ENCODE measurements at places on chromosomes 4 and X.
A peak's percentile ranks its signal among the peaks of the same experiment; 100 is the strongest.

- no peak for ATAC-seq
These were observed 9.5 kb downstream of the LGI2 start for GRCh38 chr4:25021216-25021615.

DNA sequence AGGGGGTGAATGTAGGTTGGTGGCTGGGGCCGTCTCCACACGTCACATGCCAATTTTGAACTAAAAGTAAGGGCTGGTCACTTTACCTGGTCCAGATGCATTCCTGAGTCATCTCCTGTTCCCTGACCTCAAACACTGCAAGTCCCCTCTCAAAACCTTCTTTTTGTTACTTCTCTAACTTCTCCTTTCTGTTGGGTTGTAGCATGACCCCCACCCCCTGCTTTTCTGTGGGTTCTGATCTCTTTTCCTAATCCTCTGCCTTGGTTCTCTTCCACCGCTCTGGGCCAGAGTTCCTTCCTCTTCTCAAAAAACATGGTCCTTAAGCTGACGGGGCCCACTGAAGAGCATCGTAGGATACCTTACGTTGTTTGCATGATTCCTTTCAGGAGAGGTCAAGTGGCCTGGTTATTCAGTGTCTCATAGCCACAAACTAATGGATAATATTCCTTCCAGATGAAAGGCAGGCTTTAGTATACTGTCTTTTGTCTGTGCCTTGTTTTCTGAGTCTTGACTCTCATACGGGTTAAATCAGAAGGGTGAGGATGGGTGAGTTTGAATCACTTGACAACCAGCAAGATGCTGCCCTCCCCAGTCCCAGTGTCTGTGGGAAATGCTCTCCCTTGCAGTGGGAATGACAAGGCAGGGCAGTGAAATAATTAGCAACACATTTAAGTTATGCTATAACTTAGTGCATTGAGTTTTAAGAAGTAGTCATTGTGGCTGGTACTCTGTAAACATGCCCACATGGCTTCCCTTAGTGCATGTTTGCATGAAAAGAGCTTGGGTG is 15.1 kb downstream of the SMS start:
- ATAC-seq = no peak

- ATAC-seq = no peak
These were observed 62.5 kb downstream of the ABLIM2 start for GRCh38 chr4:8095956-8096689.

DNA sequence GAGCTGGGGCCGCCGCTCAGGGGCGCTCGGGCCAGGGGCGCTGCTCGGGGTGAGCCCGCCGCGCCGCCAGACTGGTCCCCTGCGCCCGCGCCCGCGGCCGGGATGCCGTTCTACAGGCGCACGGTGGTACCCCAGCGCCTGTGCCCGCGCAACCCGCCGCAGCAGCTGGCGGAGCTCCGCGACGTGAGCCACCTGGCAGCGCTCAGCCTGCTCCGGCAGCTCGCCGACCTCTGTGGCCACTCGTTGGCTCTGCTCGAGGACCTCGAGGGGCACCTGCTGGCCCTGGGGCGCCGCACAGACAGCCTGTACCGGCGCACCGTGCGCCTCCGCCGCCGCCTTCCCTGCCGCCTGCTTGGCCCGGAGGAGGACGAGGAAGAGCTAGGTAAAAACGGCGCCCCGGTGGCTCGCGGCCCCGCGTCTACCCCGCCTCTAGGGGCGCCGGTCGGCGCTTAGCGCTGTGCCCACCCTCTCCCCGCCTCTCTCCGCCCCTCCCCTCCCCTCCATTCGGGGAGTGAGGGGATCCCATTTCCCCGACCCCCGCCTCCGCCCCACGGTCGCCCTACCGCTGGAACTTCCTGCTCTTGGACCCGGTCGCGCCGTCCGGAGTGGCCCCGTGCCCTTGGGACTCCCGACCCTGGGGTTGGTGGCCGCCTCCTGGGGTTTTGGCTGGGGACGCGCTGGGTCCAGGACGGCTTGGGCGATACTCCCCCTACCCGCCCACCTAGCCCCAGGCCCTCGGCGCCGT is 513 bp downstream of the NHSL2 start:
- peak; percentile 54 for ATAC-seq

DNA sequence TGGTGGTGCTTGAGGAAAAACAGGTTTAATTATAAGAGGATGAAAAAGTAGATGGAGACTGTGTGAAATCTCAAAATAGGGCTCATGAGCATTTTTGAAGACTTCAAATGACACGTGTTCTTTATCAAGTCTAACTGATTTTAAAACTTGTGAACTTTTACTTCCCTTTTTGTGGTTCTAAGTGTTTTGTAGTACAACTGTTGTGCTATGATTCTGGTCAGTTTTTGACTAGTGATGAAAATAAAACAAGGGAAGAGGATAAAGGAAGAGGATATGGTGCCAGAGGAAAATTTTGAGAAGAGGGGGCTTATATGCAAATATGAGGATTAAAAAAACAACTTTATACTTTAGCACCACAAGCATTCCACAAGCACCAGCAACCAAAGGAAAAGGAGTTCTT is 644.0 kb downstream of the RPA4 start:
- ATAC-seq = no peak

- ATAC-seq = peak; percentile 34
These were observed 341.8 kb downstream of the MAGEB5 start for GRCh38 chrX:26557691-26558321.

DNA sequence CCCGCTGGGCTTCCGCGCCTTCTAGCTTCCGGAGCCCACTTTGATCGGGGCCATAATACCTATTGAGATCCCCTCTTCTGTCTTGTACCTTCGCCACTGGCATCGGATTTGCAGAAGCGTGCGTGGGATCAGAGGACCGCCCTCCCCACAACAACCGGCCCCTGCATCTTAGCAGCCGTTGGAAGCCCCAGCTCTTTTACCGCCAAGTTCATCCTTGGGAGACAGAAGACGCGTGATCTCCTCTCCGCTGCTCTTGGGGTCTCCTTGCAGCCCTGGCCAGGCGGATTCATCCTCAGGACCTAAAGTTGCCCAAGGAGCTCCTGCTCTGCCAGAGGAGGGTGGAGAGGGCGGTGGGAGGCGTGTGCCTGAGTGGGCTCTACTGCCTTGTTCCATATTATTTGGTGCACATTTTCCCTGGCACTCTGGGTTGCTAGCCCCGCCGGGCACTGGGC is 1.6 kb downstream of the SLIT2 start:
- no peak for ATAC-seq

DNA sequence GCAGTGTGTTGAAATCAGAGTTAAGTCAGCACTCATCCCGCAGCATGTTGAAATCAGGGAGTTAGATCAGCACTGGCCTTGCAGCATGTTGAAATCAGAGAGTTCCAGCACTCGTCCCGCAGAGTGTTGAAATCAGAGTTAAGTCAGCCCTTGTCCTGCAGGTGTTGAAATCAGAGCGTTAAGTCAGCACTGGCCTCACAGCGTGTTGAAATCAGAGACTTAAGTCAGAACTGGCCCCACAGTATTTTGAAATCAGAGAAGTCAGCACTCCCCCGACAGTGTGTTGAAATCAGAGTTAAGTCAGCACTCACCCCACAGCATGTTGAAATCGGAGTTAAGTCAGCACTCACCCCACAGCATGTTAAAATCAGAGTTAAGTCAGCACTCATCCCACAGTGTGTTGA is 10.9 kb upstream of the UVSSA start:
- ATAC-seq = peak; percentile 7

DNA sequence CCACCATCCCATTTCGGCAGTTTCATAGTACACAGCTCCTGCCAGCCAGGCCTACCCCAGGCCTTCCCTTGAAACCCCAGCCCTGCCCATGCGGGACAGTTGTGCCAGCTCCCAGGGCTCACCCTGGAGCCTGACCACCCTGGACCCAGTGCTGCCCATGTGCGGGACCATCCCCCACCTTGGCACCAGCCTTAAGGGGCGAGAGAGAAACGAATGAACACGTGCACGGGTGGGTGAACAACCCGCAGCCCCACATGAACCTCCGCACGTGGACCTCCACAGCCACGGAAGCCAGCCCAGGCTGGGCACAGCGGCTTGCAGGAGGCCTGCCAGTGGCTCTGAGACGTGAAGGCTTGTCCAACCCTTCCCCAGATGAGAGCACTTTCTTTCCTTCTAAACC is 76.0 kb upstream of the MXD4 start:
- no peak for ATAC-seq

GRCh38 chrX:79270401-79270800 is 96.7 kb downstream of the ITM2A start:
- ATAC-seq = no peak

- no peak for ATAC-seq
These were observed 35.4 kb upstream of the SPP1 start for GRCh38 chr4:87939978-87940690.

DNA sequence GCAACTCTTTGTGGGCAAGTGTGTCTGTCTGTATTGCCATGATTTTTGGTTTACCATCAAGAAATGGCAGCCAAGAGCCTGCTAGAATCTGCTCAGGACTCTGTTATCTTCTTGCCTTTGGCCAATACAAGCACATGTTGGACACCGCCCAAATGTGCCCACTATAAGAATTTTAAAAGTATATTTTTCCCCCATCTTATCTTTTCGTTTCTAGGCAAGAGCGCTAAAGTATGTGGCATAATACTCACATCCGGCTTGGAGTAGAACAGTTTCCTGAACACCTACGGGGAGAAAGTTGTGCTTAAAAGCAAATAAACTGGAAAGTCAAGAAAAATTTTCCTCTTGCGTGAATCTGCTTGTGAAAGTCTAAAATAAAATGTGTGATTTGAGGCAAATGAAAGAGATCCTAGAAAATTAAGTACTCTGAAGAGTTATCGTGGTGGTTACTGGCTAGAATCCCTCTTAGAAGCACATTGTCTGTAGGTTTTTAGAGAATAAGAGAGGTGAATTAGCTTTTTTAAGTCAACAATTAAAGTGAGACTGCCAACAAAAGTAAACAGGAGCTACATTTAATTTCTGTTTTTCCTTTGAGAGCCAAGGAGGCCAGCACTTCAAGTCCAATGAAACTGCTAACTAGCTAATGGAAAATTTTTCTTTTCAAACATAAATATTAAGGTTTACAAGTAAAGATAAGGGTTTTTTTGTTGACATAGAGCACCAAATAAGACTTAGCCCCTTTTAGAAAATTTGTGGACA is 220.2 kb downstream of the SOWAHB start:
- no peak for ATAC-seq

DNA sequence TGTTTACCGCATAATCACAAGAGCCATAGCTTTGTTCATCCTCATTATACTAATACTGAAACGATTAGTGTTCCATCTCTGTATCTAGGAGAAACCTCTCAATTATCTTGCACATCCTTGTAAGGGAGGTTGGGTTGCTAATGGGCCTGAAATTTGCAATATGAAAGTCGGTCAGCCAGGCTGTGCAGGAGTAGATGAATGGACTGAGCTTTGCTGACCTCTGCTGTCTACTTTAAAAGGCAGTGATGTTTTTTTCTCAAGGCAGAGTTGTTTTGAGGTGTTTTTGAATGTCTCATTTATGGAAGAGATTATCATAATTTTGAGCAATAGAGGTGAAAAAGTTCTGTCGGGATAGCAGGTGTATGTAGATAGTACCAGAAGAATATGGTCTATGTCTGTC is 47.9 kb upstream of the LINC00632 start:
- ATAC-seq = no peak

DNA sequence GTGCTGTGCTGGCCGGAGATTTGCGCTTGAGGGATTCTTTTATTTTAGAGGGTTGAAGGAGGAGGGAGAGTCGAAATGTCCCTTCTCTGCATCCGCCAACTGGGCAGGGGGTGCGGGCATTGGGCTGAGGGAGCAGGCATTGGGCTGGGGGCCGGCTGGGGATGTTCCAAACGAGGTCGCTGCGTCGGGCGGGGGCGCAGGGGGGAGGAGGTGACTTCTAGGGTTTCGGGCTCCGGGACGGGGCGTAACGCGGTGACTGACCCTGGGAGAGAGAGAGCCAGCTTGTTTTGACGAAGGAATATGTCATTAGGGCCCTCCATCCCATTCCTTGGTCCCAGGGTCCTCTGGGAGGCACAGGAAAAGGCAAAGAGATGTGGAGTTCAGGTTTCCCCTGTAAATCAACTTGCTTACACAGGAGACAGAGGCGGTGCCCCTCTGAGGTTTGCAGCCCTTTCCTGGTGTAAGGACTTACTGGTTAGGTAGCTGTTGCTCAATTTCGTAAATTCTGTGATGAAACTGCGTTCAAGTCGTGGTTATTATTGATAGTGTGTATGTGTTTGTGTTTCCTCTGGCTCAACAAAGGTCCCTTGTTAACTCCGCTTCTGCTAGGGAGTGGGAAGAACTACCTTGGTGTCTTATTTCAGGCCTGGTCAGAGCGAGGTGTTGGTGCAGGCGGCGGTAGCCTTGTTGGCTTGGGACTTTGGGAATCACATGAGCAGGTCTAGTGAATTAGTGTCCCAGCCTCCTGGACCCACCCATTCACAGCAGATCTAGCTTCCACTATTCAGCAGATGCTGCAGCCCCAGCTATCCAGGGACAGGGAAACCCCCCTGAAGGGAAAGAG is 716 bp downstream of the FHIP1A start:
- no peak for ATAC-seq

DNA sequence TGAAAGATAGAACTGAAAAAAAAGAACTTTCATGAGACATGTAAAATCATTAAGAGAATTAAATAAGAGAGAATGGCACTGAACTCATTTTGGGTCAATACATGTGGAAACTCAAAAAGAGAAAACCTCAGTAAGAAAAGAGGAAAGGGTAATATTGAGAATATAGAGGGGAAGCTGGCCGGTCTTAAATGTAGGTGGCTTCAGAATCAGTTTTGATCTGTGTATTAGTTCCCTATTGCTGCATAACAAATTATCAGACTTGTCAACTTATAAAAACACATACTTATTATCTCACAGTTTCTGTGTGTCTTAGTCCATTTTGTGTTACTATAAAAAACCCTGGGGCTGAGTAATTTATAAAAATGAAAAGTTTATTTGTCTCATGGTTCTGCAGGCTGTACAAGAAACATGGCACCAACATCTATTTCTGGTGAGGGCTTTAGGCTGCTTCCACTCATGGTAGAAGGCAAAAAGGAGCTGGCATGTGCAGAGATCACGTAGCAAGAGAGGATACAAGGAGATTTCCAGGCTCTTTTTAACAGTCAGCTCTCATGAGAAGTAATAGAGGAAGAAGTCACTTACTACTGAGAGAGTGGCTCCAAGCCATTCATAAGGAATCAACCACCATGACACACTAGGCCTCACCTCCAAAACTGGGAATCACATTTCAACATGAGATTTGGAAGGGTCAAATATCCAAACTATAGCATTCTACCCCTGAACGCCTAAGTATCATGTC is 29.6 kb downstream of the SATL1 start:
- ATAC-seq = no peak

DNA sequence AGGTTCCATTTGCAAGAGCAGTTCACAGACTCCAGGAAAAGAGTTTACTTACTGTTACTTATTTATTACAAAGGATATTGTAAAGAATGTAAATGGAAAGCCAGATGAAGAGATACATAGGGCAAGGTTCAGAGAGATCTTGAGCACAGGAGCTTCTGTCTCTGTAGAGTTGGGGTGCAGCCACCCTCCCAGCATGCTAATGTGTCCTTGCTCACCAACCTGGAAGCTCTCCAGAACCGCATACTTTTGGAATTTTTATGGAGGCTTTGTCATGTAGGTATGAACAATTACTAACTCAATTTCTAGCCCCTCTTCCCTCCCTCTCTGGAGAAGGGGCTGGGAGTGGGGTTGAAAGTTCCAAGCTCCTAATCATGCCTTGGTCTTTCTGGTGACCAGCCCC is 857.2 kb downstream of the RPA4 start:
- no peak for ATAC-seq
